ENCODE measurements at places on chromosomes 6 and 20.

DNA sequence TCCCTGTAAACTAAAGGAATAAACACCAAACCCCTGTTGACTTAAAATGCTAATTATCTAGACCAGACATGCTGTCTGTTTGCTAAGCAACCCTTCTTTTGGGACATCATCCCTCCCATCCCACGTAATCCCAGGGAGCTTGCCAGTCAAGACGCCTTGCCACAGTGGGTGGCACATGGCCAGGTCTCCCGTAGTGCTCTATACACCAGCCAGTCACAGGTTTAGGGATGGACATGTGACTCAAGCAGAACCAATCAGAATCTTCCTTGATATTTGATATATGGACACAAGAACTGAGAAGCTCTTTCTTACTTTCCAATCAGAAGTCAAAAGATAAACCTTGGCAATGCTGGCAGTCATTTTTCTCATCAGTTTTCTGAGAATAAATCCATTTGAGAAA lies 60.0 kb downstream of the CNKSR3 start:
- DNase-seq = no peak

DNA sequence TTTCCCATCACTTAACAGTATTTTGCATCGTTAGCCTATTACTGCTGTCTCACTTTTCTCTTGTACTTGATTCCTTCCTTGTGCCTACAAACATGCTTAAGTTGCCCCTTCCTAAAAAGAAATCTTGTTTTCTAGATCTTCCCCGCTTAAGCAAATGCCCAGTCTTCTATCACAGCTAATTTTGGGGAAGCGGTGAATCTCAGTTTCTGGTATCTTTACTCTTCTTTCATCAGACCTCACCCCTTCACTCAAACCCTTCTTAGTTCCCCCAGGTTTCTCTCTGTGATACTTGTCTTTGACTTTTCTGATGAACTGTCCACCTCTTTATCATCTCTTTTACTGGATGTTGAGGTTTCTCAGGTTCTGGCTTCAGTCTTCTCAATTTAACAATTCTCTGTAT lies 14.2 kb downstream of the VAPB start:
- DNase-seq = no peak

- no peak for DNase-seq
These were observed 288.8 kb upstream of the FERMT1 start for GRCh38 chr20:6411651-6412050.

GRCh38 chr20:16978497-16978896 lies 230.3 kb downstream of the OTOR start:
- no peak for DNase-seq

- peak; percentile 75 for DNase-seq
These were observed 32.2 kb upstream of the CHD6 start for GRCh38 chr20:41650231-41650948.

DNA sequence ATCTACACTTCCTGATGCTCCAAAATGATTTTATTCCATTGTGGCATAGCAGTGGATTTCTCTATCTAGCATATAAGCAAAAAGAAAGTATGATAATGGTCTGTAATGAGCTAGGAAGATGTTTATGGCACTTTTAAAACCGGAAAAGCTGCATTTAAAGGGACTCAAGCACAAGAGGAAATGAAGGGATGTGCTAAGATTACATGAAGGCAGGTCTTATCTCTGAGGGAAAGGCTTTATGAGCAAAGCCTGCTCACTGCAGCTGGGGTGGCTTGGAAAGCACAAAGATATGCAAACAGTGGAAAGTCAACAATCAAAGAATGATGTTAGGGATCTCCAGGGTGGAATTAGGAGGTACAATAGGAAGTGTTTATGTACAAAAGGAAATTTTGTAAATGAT lies 138.2 kb downstream of the TENT5A start:
- DNase-seq = peak; percentile 61

DNA sequence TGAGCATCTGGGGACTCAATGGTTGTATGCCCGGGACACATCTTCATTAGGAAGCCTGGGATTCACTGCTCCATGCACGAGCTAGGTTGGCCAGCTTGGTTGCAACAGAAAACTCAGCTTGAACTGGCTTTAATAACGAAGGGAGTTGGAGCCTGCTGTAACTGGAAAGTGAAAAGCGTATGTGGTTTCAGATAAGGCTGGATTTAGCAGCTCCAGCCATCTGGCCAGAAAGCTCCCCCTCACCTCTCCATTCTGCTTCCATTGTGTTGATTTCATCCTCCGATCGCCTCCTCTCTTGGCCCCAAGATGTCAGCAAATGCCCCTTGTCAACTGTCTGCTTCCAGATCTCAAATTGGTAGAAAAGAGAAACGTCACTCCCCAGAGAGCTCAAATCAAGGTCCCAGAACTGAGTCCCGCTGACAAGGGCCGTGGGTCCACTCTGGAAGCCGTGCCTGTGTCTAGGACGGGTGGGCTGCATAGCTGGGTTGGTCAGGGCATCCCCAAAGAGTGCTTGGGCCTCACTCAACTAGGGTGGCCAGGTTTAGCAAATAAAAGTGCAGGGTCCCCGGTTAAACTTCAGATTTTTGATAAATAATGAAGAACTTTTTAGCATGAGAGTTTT lies 117.0 kb upstream of the PMEPA1 start:
- no peak for DNase-seq

GRCh38 chr6:30510419-30511168 lies 21.3 kb downstream of the HLA-E start:
- DNase-seq = peak; percentile 12
